ENCODE measurements at places on chromosomes 1 and 21. TPM values are rescaled to one million over a fixed set of nuclear protein-coding genes. Genes with fewer than 3 reads are reported as not detected.

DNA sequence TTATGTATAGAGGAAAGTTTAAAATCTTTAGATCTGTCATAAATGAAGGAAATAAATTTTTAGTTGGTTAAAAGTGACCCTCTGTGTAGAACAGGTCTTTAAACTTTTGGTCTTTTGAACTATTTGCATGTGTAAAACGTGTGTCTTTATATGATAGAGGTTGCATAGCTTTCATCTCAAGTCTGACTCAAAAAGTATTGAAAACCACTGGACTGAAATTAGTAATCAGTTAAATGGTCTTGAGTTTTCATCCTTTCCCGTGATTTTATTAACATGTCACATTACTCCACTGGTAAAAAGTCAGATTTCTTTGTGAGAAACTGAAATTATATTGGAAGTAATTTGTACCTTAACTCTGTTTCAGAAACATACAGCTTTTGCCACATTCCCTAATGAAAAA lies 1.8 kb downstream of the RNPC3 start:
- no peak for DNase-seq

DNA sequence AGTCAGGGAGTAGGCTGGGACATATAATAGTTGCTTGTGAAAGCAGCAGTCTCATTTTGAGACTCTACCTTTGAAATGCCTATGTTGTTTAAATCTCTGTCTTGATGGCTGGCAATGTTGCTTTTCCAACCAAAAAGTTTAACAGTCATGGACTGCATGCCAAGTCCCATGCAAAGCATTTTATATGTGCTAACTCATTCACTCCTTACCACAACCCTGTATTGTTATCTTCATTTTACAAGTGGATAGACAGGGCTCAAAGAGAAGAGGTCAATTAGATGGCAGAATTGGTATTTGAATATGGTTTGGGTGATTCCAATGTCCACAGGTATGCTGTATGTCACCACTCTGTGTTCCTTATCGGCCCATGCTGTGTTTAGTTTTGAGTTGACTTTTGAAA lies 331.4 kb upstream of the USP24 start:
- DNase-seq: no peak

The TMEM269 gene
- under 0.01 TPM for total RNA-seq

DNA sequence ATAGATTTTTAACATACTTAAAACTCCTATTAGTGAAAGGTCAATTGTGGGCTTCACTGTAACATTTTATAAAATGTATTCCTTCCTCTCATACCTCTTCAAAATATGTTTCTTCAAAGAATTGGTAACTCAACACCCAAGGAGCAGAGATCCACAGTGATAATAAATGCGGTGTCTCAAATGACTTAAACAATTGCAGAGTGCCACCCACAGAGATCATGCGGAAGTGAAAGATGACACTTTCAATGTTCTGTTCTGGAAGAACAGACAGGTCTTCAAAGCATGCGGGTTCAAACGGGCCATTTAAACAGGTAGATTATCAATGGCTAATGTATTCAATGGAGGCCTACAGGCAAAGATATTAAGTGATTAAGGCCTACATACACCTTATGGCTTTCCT lies 157.0 kb upstream of the GREM2 start:
- no peak for DNase-seq

DNA sequence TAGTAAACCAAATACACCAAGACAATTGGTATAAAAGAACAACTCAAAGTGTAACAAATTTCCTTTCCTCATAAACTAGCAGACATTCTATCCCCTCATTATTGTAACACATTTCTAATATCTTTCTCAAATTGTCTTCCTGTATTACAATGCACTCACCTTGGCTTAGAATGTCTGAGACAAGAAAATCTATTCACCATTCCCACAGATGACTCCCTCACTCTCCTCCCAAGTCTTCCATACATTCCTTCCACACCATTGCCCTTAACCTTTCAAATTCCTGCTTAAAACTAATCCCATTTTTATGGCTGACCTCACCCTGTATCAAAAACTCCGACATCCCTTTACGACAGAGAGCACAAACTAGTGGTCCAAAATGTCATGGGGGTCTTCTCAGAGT lies 56.0 kb downstream of the LTN1 start:
- DNase-seq: no peak

The MIXL1 gene
- total RNA-seq: not detected

The TBX15 gene
- total RNA-seq: 38.0 TPM

The CR1 gene
- total RNA-seq: under 0.01 TPM

- DNase-seq: peak; percentile 97
These were observed 11.0 kb downstream of the DMRTB1 start for GRCh38 chr1:53470155-53470554.

The MSH4 gene
- total RNA-seq: under 0.01 TPM

- no peak for DNase-seq
These were observed 20.6 kb upstream of the RCAN3 start for GRCh38 chr1:24481843-24482610.

DNA sequence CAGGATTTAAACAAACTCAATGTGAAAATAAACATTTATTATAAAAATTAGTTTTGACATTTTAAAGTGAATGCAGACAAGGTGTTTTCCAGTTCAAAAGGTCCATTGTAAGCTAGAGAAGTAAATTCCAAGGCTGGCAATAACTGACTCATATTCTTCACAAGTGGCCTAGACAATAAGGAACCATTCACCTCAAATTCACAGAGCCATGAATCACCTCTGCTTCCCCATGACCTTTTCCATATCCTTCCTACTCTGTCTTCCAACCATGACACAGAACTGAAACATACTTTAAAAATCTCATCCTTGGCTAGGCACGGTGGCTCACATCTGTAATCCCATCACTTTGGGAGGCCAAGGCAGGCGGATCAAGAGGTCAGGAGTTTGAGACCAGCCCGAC lies 24.8 kb downstream of the F11R start:
- no peak for DNase-seq

The HUNK gene
- under 0.01 TPM for total RNA-seq

DNA sequence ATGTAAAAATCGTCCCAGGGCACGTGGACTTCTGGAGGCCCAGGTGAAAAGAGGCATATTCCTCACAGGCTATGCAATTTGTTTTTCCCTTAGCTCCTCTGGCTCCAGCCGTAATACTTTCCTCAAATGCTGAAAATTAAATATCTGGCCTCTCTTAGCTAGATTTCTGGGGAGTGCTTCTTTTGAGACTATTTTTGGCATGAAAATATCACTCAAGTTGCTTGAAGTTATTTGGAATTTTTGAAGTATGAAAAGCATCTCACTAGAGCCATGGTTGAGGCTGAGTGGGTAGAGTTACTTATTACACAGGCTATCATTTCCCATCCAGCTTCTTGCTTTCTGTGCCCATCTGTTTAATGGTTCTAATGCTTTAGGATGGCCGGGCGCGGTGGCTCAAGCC lies 59.7 kb downstream of the MYOM3 start:
- DNase-seq: no peak

GRCh38 chr1:206723805-206724472 lies 39.2 kb downstream of the MAPKAPK2 start:
- no peak for DNase-seq

DNA sequence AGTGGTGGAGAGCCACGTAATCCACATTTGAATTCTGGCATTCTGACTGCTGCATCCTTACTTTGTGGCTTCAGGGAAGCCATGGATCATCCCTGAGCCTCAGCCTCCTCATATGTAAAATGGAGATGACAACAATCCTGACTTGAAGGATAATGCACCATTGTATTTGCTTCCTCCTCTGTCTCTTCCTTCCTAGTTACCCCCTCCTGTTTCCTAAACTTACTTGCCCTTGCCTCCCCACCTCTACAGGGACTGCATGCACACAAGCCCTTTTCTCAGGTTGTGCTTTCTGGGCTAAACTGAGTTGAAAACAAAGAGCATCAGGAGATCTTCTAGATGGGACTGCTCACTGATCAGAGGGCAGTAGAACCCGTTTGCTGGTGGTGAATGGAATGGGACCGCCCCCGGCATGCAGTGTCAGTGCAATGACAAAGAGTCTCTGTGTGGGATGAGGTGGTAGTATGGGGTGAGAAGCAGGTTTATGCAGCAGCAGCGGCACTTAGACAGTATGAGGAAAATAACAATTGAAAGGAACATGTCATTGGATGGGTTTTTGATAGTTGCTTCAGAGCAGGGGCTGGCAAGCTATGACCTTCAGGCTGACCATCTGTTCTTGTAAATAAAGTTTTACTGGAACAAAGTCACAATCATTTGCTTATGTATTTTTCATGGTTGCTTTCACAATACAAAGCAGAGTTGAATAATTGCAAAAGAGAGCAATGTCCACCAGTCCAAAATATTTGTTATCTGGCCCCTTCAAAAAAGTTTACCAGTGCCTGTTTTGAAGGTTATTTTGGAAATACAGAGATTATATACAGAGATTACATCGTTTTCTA lies 6.1 kb upstream of the ADAMTS1 start:
- no peak for DNase-seq

DNA sequence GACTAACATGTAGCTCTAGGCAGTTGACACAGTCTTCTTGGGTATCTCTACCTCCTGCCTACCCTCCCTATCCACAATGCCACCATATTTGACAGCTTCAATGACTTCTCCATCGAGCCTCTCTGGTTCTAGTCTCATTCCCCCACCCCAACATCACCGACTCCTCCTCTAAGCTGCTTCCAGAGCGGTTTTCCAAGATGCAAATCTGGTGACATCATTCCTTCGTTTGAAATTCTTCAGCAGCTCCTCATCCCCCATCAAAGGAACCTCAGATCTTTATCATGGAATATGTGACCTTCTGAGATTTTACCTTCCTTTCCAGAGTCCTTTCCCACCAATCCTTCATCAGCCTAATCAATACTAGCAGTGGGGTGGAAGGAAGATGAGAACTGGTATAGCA lies 352.4 kb upstream of the RUNX1 start:
- peak; percentile 35 for DNase-seq

GRCh38 chr1:216749232-216749631 lies 26.0 kb upstream of the ESRRG start:
- no peak for DNase-seq

GRCh38 chr1:242673652-242674051 lies 149.2 kb upstream of the PLD5 start:
- no peak for DNase-seq

GRCh38 chr1:96820671-96821070 lies 99.1 kb downstream of the PTBP2 start:
- DNase-seq: peak; percentile 39

DNA sequence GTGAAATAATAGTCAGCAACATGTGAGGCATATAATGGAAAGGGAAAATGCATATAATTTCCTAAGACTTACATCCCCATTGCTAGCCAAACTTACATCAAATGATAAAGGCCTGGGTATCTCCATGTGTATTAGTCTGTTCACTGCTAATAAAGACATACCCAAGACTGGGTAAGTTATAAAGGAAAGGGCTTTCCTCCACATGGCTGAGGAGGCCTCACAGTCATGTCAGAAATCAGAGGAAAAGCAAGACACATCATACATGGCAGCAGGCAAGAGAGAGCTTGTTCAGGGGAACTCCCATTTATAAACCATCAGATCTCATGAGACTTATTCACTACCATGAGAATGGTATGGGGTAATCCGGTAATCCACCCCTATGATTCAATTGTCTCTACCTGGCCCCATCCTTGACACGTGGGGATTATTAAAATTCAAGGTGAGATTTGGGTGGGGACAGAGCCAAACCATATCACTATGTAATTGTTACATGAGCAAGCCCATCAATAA lies 161.5 kb upstream of the SAMSN1 start:
- no peak for DNase-seq

The S100A12 gene
- not detected for total RNA-seq

DNA sequence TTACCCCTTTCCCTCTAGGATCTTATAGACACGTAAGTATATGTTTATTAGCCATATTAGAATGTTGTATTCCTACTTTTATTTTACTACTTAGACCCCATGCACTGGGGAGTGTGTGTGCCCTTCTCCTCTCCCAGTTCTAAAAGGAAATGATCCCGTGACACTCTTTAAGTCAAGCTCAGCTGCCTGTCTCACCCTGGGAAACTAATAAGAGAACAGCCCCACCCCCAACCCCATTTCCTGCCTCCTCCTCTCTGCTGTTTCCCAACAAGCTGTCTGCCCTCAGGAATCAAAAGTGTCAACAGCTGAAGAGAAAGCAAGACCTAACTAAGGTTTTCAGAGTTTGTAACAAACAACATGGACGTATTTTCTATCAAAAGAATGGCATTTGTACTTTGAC lies 92.6 kb upstream of the VAV3 start:
- no peak for DNase-seq

- DNase-seq: no peak
These were observed 1.6 kb downstream of the TCEA3 start for GRCh38 chr1:23422941-23423340.
